ENCODE measurements at places on chromosomes 4 and X.

DNA sequence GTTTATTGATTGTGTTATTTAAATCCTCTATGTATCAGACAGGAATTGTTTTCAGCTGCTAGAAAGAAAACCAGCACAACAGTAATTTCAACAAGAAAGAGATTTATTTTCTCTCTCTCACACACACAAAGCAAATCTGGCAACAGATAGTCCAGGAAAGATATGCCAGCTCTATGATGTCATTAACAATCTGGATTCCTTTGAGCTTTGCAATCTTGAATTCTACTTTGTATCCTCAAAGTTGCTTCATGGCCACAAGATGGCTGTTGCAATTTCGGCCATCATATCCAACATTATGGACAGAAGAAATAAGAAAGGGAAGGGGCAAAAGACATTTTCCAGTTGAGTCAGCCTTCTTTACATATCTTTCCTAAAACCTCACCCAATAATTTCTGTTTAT is 19.8 kb upstream of the FMR1 start:
- no peak for DNase-seq

- DNase-seq, result no peak
Observed at GRCh38 chr4:7068279-7068842, 497 bp upstream of the GRPEL1 start.

GRCh38 chr4:186029571-186030398 is 39.2 kb upstream of the TLR3 start:
- DNase-seq, result no peak

GRCh38 chrX:28391528-28391927 is 195.7 kb upstream of the IL1RAPL1 start:
- DNase-seq, result no peak

DNA sequence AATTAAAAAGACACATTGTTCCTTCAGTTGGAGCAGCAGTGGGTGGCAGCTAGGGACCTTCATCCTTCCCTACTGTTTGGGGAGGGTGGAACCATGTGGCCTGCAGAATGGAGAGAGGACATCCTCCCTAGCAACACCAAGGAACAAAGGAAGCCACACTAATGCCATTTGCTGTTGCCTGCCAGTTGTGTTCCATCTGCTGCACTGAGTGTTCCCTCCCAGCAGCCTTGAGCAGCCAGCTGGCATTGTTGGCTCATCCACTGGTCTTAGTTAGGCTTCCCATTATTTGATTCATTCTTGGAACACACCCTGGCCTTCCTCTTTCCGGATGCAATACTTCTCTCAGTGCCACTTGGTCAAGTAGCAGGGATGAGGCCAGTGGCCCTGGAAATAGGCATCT is 25.0 kb upstream of the HMGB3 start:
- no peak for DNase-seq

- no peak for DNase-seq
Observed at GRCh38 chrX:133598601-133599335, 183.5 kb upstream of the GPC4 start.

DNA sequence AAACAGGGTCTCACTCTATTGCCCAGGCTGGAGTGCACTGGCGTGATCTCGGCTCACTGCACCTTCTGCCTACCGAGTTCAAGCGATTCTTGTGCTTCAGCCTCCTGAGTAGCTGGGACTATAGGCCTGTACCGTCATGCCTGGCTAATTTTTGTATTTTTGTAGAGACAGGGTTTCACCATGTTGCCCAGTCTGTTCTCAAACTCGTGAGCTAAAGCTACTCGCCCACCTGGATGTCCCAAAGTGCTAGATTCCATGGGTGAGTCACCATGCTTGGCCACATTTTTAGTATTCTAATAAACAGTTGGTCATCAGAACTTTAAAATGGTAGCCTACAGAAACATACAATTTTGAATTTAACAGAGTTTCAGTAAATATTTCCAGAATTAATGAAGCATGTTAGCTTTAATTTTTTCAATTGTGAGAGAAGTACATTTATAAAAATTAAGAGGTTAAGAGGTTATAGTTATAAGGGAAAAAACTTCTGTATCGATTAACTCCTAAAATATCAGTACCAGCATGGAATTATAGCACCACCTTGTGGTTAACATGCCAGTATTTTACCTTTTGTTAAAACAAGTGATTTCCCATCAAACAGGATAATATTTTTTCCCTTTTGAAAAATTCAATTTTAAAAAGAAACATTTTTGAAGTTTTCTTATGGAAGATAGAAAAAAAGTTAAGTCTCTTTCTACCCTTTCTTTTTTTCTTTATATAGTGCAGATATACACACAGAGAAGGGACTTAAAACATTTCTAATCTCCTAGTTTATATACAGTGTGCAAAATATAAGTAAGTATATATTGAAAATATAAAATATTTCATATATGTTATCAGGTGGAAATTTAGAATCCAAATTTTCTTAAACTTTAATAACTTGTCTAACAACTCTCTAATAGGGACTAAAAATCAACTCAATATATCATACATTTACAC is 35.4 kb downstream of the CEP44 start:
- no peak for DNase-seq

GRCh38 chr4:174808836-174809235 is 20.2 kb downstream of the GLRA3 start:
- no peak for DNase-seq

GRCh38 chrX:113800955-113801354 is 782.9 kb upstream of the HTR2C start:
- DNase-seq, result no peak

- no peak for DNase-seq
Observed at GRCh38 chr4:60737858-60738257, 462.3 kb upstream of the ADGRL3 start.

- DNase-seq, result no peak
Observed at GRCh38 chr4:165308166-165308565, 19.3 kb upstream of the MSMO1 start.

- DNase-seq, result no peak
Observed at GRCh38 chr4:932713-933070, 432 bp downstream of the TMEM175 start.

- DNase-seq, result no peak
Observed at GRCh38 chrX:153909980-153910360, 5.5 kb downstream of the AVPR2 start.

- DNase-seq, result no peak
Observed at GRCh38 chr4:23903859-23904438, 14.1 kb upstream of the PPARGC1A start.

GRCh38 chr4:89109841-89110540 is 1.3 kb upstream of the TIGD2 start:
- DNase-seq, result no peak

GRCh38 chrX:71565474-71566041 is 12.7 kb upstream of the GCNA start:
- DNase-seq, result no peak

- no peak for DNase-seq
Observed at GRCh38 chrX:54640736-54641135, 110.7 kb downstream of the GNL3L start.

DNA sequence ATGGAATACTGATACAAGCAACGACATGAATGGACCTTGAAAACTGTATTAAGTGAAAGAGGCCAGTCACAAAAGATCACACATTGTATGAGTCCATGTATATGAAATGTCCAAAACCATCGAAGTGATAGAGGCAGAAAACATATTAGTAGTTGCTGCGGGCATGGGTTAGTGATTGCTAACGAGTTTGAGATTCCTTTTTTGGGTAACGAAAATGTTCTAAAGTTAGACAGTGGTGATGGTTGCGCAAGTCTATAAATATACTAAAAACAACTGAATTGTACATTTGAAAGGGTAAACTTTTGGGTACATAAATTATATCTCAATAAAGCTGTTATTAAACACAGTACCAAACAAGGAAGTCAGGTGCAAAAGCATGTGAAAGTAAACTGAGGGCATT is 234.5 kb downstream of the FBXW7 start:
- no peak for DNase-seq

GRCh38 chr4:34861666-34862065 is 1382.6 kb downstream of the ARAP2 start:
- no peak for DNase-seq

GRCh38 chr4:110902500-110902899 is 279.6 kb upstream of the PITX2 start:
- DNase-seq, result no peak

DNA sequence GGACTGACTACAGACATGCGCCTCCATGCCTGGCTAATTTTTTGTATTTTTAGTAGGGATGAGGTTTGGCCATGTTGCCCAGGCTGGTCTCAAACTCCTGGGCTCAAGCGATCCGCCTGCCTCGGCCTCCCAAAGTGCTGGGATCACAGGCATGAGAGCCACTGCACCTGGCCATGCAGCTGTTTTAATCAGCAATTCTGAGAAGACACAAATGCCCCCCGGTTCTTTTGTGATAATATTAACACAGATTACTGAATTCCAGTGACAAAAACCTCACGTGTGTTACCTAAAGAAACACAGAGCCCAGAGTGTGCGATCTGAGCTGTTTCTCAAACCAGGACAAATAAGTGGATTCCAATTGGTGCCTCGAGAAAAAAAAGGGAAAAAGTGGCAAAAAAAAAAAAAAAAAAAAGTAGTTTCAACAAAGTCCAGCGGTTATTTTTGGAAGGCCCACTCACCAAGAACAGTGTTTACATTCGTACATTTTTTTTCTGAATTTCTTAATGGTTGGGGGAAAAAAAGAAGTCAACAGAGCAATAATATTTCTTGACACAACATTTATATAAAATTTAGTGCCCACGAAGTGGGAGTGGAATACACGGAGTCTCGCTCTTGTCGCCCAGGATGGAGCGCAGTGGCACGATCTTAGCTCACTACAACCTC is 17.2 kb downstream of the DHRSX start:
- no peak for DNase-seq

DNA sequence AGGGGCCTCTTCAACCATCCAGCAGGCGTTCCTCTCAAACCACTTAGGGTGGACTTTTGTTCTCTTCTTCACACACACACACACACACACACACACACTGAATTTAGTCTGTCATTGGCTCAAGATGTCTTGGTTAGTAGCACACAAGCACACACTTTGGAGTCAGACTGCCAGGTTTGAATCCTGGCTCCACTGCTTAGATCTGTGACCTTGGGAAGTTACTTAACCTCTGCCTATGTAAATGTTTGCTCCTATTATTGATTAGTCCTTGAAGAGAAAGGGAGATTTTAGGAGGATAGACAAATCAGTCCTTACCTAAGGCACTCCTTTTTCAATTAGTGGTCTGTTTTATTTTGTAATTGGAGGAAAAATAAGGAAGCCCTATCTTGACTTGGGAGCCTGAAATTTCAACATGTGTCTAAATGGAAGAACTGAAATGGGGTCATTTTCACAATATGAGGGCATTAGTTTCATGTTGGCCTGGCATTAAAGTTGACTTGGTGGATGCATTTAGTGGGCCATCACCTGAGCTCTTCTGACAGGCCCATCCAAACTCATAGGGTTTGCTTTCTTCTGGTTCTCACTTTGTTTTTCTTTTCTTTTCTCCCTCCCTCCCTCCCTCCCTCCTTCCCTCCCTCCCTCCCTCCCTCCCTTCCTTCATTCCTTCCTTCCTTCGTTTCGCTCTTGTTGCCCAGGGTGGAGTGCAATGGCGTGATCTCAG is 13.3 kb upstream of the TMEM131L start:
- DNase-seq, result no peak

DNA sequence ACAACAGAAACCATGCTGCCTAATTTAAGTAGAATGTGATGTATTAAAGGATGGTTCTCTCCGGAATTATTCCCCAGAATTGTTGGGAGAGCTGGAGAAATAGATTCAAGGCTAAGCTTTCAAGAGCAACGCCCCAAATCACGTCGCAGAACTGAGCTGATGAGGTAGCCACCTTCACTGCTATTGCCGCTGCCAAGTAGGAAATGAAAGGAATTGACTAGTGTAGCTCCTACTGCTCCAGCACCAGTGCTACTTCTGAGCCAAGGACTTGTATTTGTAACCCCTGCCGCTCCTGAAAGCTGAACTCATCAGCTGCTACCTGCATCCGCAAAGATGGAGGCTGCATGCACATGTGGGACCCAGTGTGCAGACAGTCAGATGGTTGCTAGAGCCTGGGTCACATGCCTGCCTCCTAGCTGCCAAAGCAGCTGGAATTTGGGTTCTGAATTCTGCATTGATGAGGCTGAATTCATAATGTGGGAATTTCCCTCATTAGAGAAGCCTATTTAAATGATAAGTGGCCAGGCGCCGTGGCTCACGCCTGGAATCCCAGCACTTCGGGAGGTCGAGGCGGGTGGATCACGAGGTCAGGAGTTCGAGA is 173.9 kb downstream of the PDGFRA start:
- no peak for DNase-seq

DNA sequence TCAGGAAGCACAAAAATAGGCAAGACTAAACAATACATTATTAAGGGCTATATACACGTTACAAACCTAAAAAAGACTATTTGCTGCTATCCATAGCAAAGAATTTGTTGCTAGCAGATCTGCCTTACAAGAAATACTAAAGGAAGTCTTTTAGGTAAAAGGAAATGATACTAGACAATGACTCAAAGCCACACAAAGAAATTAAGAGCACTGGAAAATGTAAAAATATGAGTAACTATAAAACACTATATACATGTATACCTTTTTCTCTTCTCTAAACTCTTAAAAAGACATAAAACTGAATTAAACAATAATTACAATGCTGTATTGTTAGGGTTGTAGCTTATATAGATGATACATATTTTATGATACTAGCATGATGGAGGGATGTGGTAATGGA is 25.7 kb downstream of the SLC9A7 start:
- no peak for DNase-seq

GRCh38 chrX:18949291-18949943 is 34.5 kb downstream of the PHKA2 start:
- no peak for DNase-seq

- no peak for DNase-seq
Observed at GRCh38 chr4:5368426-5368825, 317.1 kb downstream of the STK32B start.

DNA sequence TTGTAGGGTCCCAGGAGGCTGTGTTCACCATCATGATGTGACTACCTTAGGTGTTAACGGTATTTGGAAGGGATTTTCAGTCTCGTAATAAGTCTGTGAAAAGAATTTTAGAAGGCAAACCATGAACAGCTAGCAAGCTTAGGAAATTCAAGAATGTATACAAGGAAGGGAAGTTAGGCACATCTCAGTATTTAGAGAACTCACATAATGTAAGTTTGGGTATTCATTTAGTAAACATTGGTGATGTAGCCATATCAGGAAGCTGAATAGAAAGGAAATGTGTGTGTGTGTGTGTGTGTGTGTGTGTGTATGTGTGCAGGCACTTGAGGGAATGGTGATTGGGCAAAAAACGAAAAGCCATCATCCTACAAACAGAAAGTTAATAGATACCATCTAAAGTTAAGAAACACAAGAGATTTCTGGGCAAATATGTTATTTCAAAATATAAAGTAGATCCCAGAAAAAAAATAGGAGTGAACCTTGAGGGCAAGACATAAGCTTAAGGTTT is 34.7 kb upstream of the PRKX start:
- no peak for DNase-seq

DNA sequence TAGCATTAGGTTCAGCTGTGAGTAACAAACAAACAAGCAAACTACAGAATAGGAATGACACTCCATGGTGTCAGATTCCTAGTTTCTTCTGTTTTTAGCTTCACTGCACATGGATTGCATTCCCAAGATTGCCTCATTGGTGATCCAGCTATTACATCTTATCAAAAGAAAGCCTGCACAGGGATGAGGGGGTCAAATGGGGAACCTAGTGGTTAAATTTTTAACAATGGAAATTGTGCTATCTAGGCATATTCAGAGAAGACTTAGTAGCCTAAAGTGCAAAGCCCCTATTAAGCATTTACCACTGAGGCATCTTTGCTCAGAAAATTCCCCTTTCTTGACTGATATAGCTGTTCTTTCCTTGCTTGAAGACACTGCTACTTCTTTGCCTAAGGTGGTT is 3.9 kb upstream of the TTC29 start:
- no peak for DNase-seq

GRCh38 chr4:848307-848691 is 22.4 kb upstream of the CPLX1 start:
- no peak for DNase-seq

GRCh38 chr4:168931215-168931650 is 78.8 kb downstream of the CBR4 start:
- DNase-seq, result no peak

All from CD4-positive, alpha-beta T cell (primary cell).